Brain (organoid and tissue), 16 donors: ENCODE measurements at places on chromosomes 7 and 10. TPM values are rescaled to one million over a fixed set of nuclear protein-coding genes. Genes with fewer than 3 reads are reported as not detected.
A peak's percentile ranks its signal among the peaks of the same experiment; 100 is the strongest.

- no peak for DNase-seq
Observed at GRCh38 chr7:138515001-138515528, 55.0 kb downstream of the TRIM24 start.

GRCh38 chr10:78597796-78598555 is 470.8 kb upstream of the ZMIZ1 start:
- DNase-seq: no peak

GRCh38 chr10:122864194-122864592 is 15.2 kb downstream of the FAM24B start:
- no peak for DNase-seq

GRCh38 chr10:16673443-16673842 is 143.8 kb downstream of the RSU1 start:
- no peak for DNase-seq

DNA sequence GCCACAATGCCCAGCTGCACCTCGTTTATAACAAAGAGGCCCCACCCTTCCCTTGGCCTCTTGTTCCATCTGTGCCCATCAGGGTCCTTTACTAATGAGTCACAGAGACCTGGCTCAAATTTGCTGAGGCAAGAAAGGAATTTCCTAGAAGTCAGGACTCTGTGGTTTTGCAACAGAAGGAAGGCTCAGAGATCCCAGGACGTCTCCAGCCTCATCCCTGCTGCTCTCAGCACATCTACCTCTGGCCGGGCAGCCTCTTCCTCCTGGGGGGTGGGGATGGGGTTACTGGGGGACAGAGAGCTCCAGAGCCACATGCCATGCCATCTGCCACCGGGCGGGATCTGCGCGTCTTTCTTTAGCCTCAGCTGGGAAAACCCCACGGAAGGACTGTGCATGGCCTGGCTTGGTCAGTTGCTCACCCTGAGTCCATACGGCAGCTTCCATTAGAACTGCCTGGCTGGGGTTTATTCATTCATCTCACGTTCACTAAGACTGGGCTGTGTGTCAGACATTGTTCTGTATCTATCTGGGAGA is 41.9 kb upstream of the PSMG3 start:
- peak; percentile 82 for DNase-seq

WEE2 gene
- not detected for polyA plus RNA-seq

TMEM236 gene
- polyA plus RNA-seq: 0.05 TPM
